Activated naive CD4-positive, alpha-beta T cell treated with anti-CD3 and anti-CD28 coated beads, Interleukin-2, amount 10 ng/mL, durations not matched to agents 7 days and 5 days (primary cell): ENCODE measurements at places on chromosomes 16 and 17.

DNA sequence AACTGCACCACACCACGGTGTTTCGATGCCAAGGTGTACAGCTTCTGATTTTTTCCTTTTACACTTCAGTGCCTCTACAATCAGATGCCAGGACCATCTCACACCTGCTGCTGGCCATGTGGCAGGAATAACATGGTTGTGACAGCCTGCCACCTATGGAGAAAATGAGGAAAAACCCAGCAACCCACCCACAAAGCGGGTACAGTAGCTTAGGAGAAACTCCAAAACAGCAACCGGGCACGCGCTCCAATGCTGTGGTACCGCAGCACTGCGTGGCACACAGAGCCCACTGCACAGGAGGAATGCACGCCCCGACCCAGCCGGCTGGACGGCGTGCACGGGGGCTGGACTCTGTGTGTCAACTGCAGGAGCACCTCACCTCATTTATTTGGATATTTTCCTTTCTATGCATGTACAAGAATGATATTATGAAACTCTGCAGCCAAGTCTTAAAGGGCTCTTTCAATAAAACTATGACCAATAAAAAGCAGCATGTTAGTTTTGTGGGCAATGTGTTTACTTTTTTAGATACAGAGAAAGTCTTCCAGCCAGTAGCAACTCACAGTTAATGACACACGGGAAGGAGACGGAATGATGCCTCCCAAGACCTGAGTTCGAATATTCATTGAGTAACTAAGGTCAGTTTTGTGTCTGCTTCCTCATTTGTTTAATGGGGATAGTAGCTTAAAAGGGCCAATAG is 45.9 kb downstream of the MAP1LC3B start:
- no peak for DNase-seq

DNA sequence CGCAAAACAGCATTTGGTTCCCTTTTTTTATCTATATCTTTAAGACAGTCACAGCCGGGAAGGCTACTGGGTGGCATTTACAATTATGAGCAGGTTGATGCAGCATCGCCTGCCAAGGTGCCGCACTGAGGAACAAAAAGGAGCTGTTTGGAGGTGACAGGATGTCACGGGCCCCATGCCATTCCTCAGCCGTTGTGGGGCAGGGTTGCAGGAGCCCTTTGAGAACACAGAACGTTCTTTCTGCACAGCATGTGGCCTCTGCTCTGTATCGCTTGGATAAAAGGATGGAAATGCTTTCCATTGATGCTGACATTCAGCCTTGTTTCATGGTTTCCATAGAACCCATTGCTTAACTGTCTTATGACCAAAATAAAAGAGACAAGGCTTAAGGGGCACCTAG is 141.9 kb upstream of the CDH5 start:
- DNase-seq, result no peak

DNA sequence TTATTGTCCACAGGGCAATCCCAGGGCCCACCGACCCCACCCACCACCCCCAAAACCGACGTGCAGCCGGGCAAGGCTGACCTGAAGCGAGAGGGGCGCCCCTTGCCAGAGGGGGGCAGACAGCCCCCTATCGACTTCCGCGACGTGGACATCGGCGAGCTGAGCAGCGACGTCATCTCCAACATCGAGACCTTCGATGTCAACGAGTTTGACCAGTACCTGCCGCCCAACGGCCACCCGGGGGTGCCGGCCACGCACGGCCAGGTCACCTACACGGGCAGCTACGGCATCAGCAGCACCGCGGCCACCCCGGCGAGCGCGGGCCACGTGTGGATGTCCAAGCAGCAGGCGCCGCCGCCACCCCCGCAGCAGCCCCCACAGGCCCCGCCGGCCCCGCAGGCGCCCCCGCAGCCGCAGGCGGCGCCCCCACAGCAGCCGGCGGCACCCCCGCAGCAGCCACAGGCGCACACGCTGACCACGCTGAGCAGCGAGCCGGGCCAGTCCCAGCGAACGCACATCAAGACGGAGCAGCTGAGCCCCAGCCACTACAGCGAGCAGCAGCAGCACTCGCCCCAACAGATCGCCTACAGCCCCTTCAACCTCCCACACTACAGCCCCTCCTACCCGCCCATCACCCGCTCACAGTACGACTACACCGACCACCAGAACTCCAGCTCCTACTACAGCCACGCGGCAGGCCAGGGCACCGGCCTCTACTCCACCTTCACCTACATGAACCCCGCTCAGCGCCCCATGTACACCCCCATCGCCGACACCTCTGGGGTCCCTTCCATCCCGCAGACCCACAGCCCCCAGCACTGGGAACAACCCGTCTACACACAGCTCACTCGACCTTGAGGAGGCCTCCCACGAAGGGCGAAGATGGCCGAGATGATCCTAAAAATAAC is 3.0 kb downstream of the SOX9 start:
- no peak for DNase-seq

- DNase-seq, result no peak
Measured at GRCh38 chr16:48452991-48453760, 68.0 kb upstream of the SIAH1 start.

DNA sequence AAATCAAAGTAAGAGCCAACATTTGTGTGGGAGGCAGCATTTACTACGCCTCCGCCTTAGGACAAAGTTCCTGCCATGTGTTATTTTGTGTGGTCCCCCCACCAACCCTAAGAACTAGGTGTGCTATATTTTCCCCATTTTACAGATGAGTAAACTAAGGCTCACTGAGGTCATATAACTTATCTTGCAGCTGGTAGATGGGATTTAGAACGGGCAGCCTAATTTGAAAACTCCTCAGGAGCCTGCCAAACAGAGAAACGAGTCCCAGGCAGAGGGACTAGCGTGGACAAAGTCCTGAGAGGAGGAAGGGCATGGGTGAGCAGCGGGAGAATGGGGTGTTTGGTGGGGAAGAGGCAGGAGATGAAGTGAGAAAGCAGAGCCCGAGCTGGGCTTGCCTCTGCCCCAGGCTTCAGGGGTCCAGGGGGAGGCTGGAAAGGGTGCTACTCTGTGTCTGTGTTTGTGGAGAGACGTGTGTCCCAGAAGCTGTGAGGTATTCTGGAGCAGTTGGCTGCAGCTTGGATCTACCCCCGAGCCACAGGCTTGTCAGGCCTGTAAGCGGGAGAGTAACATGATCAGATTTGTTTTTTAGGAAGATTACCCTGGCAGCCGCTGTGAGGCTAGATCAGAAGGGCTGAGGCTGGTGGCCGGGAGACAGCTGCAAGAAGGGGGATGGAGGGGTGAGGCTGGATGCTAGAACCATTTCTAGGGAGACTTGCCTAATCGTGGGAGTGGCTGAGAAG is 5.0 kb downstream of the MLLT6 start:
- DNase-seq, result no peak

DNA sequence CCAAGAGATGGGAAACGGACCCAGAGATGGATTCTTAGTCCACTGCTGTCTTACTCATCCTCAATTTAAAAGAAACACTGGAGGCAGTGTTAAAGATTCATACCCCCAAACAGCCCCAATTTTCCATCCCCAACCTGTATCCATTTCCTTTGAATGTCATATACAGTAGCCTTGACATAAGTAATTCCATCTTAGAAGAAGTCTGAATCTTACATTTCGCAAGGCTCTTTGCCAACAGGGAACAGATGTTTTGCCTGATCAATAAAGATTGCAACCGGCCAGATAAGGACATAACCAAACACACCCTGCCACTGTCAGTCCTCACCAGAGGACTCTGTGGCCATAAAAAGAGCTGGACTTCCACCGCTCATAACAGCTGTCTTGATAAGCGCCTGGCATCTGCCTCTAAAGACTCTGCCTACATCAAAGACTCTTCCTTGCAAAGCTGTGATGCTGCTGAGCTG is 59.0 kb upstream of the MED9 start:
- no peak for DNase-seq

DNA sequence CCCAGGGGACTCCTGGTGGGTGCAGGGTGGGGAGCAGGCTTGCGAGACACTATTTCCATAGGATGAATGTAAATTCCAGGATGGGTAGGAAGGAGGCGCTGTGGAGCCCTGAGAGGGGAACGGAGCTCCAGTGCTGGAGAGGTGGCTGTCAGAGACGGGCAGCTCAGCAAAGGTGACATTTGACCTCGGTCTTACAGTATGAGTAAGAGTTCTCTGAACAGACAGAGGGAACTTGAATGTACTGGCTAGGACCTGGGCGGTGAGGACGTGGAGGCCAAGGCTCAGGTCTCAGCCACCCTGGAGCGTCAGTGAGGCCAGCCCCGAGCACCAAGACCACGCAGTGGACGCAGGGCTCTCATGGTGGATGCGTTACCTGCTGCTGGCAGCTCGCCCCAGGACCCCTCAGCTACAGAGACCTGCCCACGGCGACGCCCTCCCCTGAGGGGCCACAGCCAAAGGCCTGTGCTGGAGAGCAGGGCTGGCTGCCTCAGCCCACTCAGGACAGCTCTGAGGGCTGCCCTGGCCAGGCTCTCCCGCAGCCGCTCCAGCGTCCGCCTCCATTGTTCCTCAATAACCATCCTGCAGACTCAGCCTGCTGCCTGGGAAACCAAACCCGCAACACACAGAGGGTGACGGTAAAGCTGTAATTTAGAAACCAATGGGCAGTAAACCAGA is 65.9 kb upstream of the TNRC6C start:
- no peak for DNase-seq

- DNase-seq, result no peak
Measured at GRCh38 chr16:73126525-73126853, 78.6 kb upstream of the ZFHX3 start.

DNA sequence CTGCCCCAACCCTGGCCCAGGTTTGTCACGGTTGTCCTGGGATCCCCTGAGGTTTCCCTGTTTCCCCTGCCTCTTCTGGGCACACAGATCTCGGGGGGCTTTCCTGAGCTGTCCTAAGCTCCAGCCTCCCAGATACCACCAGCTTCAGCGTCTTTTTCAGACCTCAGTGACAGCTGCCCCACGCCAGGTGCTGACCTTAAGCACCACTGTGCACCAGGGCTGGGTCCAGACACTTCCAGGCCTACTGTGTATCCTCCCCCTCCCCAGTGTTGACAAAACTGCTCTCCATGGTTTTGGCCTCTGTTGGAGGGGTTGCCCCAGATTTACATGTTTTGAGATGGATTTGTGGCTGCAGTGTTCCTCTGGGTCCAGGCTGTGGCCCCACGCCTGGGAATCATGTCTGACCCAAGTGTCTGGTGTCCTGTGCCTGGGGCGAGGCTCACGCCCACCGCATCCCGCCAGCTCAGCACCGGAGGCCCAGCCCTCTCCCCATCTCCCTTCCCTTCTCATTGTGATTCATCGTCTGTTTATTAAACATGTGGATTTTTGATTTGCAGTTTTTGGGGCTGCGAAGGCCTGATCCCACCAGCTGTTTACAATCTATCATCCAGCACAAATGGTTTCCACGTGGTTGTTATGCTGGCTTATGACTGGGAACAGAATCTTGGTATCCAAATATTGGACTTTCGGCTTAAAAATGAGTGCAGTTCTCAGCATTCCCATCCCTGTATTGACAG is 82.1 kb downstream of the METRNL start:
- no peak for DNase-seq

GRCh38 chr17:9037736-9038135 is 16.4 kb downstream of the NTN1 start:
- DNase-seq, result no peak

GRCh38 chr17:43669971-43670644 is 8.4 kb upstream of the MEOX1 start:
- DNase-seq, result peak; percentile 37

DNA sequence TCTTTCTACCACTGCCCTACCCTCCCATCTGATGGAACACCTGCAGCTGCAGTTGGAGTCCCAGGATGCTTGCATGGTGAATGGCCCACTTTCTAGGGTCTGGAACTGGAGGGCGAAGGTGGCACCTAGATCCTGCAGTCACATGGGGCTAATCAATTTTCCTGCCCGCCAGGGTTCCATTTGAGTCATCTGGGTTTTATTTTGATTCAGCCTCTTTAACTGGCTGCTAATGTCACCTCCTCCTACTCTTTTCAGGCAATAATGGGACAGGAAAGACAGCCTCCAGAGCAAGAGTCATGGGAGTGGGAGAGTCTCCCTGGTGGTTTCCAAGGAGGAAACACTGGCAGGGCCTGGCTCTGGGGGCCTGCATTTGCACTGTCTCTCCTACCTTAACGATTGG is 3.8 kb upstream of the TBKBP1 start:
- DNase-seq, result no peak

GRCh38 chr16:8607214-8607613 is 14.3 kb upstream of the METTL22 start:
- no peak for DNase-seq

- no peak for DNase-seq
Measured at GRCh38 chr17:50134206-50135110, 4.5 kb upstream of the SAMD14 start.

DNA sequence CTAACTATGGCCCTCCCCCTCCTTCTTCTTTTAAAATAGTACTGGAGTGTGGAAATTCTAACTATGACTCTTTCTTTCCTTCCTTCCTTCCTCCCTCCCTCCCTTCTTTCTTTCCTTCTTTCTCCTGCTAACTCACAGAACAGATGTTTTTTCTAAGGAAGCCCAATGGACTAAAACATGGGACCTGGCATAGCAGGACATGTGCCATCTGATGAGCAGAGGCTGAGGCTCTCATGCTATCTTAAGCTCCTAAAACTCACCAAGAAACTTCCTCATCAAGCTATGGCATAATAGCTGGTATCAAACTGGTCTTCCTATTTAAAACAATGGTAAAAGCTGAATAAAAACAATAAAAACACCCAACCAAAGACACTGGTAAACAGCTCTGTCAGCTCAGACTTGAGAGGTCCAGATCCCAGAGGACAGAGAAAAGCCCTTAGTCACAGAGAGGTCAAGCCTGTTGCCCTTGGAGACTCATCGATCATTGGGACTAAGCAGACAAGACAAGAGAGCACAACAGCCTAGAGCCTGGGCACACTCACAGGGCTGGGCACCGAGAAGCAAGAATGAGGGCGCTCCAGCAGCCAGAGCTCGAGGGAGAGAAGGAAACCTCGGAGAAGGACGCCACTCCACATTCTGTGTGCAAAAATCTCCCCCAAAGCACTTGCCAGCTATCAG is 27.6 kb downstream of the SLC38A10 start:
- DNase-seq, result no peak

DNA sequence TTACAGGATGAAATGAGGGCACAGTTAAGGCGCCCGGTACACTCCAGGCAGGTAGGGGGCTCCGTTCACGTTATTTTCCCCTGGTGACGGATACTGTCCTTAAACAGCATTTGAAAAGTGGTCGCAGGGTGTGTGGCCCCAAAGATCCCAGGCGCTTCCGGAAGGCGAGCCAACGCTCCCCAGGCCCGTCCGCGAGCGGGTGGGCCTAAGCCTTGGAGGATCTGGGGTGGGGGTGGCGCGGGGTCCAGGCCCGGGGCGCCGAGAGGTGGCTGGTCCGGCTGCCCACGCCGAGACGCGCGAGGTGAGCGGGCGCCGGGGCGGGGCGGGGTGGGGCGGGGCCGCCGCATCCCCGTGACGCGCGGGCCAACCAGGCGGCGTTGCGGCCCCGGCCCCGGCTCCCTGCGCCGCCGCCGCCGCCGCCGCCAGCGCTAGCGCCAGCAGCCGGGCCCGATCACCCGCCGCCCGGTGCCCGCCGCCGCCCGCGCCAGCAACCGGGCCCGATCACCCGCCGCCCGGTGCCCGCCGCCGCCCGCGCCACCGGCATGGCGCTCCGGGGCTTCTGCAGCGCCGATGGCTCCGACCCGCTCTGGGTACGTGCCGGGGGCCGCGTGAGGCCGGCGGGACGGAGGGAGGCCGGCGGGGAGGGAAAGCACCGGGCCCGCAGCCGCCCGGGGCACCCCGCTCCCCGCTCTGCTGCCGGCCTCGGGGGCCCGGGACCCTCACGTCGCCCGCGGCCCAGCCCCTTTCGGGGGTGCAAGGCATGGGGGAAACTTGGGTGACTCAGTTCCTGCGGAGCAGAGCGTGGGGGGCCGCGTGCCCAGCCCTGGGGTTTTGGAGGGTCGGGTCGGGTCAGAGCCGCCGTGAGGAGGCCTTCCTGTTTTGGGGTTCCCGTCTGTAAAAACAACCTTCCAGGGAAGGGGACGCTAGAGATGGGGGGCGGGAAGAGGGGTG is at the start of gene ABCC1:
ABCC1 (plus strand) TSS at position 407 of the 951 bp plus-strand sequence; CDS start at position 543, 136 bp downstream.
- peak; percentile 63 for DNase-seq
